NCI-H1694 treated with DMSO at 0.1 percent for 48 hours (cell line): ENCODE measurements at places on chromosomes 3 and 15.

- no peak for DNase-seq
Measured at GRCh38 chr15:69758810-69759790, 306.5 kb downstream of the RPLP1 start.

GRCh38 chr3:131033480-131034080, 6.9 kb downstream of the NEK11 start:
- DNase-seq = peak; percentile 62

- DNase-seq = no peak
Measured at GRCh38 chr3:55630280-55630920, 143.3 kb upstream of the WNT5A start.

- DNase-seq = no peak
Measured at GRCh38 chr3:190041333-190042041, 79.2 kb downstream of the P3H2 start.

GRCh38 chr3:40878464-40878905, 320.8 kb upstream of the CTNNB1 start:
- no peak for DNase-seq

- no peak for DNase-seq
Measured at GRCh38 chr15:95175914-95176658, 944.7 kb downstream of the MCTP2 start.
